Activated T-cell treated with anti-CD3 and anti-CD28 coated beads, Interleukin-2, amount 50 U/mL, for 1 hour (primary cell): ENCODE measurements at places on chromosomes 16 and 17.

- DNase-seq: no peak
Measured at GRCh38 chr16:8589057-8589899, 1.0 kb downstream of the TMEM114 start.

DNA sequence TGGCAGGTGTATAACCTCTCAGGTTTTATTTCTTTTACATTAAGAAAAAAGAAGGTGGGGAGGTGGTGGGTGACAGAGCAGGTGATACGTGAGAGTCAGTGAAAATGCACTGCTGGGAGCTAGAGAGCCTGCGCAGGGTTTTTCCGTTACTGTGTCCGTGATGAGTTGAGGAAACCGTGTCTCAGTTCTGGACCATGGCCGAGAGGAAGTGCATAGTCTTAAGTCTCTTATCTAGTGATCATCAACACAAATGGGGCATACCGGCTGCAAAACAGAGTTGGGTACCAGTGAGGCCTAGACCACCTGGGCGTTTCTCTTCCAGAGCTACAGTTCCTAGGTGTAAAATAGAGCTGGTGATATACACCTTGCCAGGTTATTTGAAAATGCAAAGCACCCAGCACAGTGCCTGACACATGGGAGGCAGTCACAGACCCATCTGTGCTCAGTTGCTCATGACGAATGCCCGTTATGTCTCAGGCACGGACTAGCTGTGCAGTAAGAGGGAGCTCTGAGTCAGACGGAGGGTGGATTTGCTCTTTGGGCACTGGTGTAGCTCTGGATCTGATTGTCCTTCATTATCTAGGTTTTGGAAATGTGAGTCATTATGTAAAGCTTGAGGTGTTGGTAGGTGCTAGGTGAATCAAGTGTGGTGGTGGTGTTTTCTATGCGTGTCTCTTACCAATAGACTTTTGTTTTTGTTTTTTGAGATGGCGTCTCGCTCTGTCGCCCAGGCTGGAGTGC, 60.9 kb downstream of the RPTOR start:
- no peak for DNase-seq

GRCh38 chr16:21239646-21240045, 6.1 kb downstream of the ANKS4B start:
- no peak for DNase-seq

DNA sequence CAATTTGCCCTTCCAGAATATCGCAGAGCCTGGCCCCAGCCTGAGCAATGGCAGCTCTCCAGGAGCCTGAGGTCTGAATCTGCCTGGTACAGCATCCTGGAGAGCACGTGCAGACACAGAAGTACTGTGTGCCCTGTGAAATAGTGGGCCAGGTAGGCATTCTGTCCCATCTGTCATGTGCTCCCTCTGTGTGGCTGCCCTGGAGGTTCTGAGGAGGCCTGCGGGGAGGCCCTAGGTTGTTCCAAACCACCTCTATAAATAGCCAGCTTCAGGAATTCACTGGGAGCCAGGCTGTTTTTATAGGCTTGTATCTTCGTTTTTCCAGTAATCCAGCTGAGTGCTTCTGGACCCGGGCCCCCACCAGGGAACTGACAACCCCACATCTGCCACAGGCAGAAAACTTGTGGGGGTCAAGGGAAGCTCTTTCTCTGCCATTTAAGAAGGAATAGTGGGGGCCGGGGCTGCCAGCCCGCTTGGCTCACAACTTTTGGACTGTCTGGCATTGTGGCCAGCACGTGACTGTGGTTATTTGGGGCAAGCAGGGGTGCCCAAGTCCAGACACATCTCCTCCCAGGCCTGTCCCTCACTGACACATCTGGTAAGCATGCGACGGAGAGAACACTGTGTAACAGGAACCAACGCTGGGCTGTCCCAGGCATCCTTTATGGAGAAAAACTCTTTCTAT, 356.3 kb upstream of the TNRC6C start:
- no peak for DNase-seq

DNA sequence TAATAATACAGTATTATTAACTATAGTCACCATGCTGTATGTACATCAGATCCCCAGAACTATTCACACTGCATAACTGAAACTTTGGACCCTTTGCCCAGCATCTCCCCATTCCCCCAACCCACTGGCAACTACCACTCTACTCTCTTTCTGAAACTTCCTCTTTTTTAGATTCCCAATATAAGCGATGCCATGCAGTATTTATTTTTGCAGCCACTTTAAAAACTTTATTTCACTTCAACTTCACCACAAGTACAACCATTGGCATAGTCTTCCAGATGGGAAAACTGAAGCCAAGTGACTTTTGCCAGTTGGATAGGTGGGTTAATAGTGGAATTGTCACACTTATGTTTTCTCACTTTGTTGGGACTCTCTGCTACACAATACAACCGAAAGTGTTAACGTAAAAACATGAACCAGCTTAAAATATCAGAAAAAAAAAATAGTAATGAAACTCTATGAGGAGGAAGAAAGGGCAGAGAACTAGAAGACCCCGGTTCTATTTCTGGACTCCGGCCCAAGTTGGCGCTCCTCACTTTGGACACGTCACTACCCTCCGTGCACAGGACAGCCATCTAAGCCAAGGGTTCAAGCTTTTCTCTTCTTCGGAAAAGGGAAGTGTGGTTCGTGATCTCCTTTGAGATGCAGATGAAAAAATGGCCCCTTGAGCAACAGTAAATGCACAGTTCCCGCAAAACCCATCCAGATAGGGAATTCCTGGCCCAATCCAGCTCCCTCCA, 743 bp downstream of the SHCBP1 start:
- no peak for DNase-seq

- DNase-seq: no peak
Measured at GRCh38 chr16:16162591-16162990, 60.7 kb downstream of the ABCC6 start.

DNA sequence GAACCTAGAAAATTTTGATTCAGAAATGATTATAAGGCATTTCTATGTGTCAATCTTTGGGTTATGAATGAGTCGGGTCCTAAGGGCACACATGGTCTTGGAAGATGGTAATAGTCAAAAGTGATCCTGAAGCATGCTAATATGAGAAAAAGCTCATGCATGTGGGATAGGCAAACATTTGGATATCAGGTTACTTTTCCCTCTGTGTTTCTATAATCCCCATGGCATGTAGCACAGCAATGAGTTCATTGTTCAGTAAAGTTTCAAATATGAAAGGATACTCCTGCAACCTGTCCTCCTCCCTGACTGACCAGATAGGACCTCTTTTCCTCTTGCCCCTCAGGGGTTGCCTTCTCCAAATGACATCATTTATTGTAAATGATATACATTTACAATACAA, 249.9 kb upstream of the MON1B start:
- DNase-seq: no peak

DNA sequence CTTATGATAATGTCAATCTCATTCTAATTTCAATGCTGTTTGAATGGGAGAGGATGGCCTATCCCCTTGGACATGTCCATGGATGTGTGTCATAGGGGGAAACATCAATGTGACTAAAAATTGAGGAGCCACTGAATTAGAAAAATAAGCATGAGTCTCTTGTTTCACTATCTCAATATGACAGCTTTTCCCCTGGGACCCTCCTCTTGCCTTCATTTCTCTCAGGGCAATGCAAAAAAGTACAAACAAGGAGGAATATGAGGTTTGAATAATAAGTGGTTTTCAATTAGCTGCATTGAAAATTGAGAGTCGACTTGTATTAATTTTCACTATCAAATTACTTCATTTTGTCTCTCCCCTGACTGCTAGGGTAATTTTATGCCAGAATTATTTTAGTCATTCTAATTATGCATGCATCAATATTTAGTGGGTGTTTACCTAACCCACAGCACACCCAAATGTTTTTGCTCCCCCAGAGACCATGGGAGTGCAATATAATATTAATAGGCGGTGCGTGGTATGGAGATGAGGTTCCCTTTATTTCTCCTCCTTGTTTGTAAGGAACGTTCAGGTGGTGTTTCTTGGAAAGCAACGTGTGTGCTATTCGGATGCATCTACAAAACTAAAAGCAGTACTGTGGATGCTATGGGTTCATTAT, 6.8 kb upstream of the SDR42E1 start:
- no peak for DNase-seq

DNA sequence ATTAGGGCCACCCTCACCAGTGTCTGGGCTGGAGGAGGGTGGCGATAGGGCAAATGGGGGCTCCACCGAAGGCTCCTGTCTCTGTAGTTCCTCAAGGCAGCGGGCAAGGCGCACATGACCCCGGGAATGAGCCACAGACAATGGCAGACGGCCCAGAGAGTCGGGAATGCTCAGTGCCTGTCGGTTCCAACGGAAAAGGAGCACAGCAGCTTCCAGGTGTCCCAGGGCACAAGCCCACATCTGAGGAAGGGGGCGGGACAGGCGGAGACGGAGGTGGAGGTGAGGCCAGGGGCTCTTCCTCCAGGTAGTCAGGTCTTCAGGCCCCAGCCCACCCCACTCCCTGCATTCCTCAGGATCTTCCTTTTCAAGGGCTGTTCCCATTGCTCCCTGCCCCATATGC, 5.1 kb upstream of the SPAG7 start:
- no peak for DNase-seq

GRCh38 chr16:10878328-10878643, 1.3 kb downstream of the CIITA start:
- DNase-seq: no peak

DNA sequence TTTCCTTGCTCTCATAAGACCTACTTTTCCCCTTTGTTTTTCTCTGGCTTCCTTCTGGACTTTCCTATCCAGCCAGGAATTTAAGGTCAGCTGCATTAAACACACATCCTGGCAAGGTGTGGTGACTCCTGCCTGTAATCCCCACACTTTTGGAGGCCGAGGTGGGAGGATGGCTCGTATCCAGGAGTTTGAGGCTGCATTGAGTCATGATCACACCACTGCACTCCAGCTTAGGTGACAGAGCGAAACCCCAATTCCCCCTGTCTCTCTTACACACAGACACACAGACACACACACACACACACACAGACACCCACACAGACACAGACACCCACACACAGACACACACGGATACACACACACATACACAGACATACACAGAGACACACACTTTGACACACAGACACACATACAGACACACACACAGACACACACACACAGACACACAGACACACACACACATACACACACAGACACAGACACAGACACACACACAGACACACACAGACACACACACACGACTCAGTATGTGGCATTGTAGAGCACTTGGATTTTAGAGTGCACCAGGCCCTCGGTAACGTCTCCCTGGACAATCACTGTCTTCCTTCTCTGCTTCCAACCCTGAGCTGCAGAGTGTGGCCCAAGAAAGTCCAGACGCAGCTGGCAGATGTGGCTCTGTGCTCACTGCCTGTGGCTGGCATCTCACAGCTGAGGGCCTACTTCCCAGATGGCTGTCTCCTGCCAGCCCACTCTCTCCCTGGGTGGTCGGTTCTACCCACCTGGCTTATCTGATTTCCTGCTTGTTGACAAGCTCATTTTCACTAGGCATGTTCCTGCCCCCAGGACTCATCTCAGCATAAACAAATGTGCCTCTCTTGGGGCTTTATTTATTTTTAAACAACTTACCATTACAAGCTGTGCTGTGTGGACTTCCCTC, 39.0 kb downstream of the NLRP1 start:
- DNase-seq: peak; percentile 10

- DNase-seq: no peak
Measured at GRCh38 chr16:85523602-85524364, 89.3 kb upstream of the GSE1 start.

- no peak for DNase-seq
Measured at GRCh38 chr17:77306048-77306789, 165.4 kb downstream of the SEC14L1 start.

- DNase-seq: no peak
Measured at GRCh38 chr17:71114911-71115668, 945.8 kb downstream of the KCNJ2 start.

- DNase-seq: no peak
Measured at GRCh38 chr17:74243013-74243755, 29.8 kb downstream of the TTYH2 start.

- peak; percentile 43 for DNase-seq
Measured at GRCh38 chr17:7716901-7717755, at the start of gene DNAH2. Gene DNAH2, plus strand, starts transcription at chr17:7717744. Its CDS starts 1,991 bp downstream, at chr17:7719735.

- DNase-seq: no peak
Measured at GRCh38 chr17:79970576-79971068, 65.0 kb downstream of the TBC1D16 start.
